ENCODE measurements at places on chromosomes 1 and 21.

DNA sequence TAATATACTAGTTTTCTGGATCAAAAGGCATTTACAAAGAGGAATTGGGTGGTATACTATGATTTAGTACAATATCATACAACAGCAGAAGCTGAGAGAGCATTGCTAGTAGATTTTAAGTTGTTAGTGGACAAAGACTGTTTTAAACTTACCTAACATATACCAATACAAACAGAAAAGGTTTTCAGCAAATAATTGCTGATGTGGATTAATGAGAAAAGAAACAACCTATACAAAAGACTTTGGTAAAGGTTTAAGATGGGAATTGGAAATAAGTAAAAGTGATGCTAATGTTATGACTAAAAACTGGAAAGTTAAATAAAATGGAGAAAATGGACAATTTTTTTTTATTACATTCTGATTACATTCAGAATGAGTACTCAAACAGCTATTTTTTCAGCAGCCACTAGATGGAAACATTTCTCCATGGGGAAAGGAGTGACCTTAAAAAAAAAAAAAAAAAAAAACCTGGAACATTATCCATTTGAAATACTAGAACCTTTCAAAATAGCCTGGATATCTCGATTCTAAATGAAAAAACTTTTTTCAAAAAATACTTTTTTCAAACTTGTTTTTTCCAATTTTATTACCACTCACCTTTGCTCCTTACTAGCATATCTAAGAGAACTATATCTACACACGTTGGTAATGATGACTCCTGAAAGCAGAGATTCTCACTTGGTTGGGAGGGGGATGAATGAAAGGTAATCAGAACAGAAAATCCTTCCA is 55.4 kb downstream of the EPRS1 start:
- peak; percentile 43 for DNase-seq

GRCh38 chr1:245807306-245807705 is 652.5 kb downstream of the KIF26B start:
- no peak for DNase-seq

DNA sequence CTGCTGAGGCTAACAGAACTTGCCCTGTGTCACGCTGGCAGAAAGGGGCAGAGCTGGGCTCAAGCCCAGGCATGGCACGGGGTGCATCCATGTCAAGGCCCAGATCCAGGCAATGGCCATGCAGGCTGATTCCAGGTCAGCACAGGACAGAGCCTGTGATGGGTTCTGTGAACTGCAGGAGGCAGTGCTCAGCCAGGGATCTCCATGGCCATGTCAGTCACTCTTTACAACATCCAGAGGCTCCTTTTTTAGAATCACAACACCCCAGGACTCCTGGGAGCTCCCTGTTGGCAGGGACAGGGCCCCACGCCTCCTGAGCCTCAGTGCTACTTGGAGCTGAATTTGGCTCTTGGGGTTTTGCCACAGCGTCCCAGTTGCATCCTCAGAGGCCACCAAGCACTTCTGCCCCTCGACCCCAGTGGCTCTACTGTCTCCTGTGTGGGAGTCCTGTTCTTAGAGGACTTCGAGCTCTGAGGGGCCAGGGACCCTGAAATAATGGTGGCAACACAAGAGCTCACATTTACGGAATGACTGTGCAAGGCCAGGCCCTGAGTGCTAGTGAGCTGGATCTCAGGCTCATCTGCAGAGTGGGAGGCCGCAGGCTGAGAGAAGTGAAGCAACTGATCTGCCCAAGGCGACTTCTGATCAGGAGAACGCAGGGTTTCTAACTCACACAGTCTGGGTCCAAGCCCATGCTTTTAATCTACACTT is 211.5 kb downstream of the TRABD2B start:
- no peak for DNase-seq

- no peak for DNase-seq
Measured at GRCh38 chr1:55578646-55579045, 363.5 kb upstream of the USP24 start.

- peak; percentile 13 for DNase-seq
Measured at GRCh38 chr1:83641206-83641658, 357.7 kb downstream of the TTLL7 start.

DNA sequence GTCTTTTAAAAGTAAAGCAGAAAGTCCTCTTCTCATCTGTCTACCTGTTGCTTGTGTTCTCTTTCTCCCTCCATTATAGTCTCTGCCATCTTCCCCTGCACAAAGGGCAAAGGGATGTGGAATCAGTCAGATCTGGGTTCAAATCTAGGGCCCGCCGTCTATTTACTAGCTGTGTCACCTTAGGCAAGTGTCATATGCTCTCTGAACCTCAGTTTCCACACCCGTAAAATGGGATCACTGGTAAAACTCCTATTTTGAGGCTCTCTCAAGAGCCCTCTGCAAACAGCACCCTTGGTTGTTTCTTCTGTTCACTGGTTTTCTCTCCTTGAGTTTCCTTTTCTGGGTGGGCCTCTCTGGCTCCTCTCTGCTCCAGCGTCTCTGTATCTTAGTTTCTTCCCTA is 2.6 kb upstream of the PTPRU start:
- no peak for DNase-seq

DNA sequence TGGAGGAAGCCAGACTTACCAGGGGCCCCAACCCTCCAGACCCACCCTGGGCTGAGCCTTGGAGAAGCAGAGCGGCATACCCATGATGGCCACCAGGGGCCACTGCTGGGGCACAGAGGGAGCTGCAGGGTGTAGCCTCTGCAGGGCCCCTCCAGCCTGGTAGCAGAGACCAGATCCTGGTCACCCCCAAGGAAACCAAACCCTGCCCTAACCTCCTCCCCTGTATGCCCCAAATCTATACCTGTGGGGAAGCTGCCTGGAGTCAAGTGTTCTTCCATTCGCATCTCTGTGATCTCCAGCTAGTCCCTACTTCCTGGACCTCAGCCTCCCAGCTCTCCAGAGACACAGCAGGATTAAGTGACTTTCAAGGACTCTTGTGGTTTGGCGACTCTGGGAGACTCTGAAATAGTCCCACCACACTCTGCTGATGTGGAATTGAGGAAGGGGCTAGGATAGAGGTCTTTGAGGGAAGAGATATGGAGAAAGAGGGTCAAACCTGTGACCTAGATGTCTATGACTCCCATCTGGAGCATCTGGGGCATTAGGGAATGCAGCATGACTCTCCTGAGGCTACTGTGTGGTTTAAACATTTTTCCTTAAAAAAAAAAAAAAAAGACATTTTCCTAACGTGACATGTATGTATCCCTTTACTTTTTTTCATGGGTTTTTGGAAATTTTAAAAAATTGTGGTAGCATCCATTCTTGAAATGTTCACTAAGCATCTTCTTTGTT is 119.2 kb upstream of the IPO9 start:
- peak; percentile 46 for DNase-seq

GRCh38 chr1:63497577-63497976 is 25.4 kb downstream of the ITGB3BP start:
- no peak for DNase-seq

DNA sequence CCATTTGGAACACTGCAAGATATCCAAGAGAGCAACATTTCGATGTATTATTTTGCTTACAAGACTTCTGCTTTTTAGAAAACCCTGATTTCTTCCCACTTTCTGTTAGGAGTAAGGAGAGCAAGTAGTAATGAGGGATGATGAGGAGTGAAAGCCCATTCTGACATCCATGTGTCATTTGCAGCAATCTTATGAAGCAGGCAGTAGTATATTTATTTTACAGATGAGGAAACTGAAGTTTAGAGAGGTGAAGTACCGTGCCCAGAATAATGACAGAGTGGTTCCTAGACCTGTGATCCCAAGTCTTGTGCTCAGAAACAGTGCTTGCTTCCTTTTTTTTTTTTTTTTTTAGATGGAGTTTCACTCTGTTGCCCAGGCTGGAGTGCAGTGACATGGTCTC is 7.1 kb upstream of the ZSCAN20 start:
- no peak for DNase-seq

GRCh38 chr1:9413877-9414213 is 121.2 kb downstream of the SPSB1 start:
- DNase-seq: no peak

DNA sequence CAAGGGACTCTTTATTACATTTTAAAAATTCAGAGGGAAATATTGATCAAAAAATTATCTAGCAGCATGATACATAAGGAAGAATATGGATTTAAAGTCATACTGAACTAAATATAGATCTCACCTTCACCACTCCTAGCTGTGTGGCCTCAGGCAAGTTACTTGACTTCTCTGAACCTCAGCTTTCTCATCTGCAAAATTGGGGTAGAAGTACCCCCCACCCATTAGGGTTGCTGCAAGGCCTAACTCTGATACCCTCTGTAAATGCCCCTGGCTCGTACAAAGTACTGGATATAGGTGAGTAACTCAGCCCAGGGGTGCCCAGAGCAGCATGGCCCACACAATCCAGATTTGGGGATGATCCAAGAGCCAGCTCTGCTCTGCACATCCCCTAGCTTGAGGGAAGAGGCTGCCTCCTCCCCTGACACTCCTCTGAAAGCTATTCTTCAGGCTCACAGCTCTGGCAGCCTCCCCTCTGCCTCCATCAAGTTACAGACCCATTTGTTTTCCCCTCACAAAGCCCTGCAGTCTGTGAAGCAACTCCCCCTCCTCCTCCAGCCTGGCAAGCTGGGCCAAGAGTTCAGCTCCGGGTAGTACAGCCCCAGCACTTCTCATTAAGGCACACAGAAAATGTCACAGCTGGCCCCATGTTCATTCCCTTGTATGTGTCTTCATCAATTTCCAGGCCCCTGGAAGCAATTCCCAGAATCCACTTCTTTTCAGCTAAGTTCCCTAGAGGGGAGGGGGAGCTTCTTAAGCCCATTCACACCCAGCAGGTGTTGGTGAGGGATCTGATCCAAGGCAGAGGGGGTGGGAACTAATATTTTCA is 143.7 kb downstream of the PLPP3 start:
- no peak for DNase-seq

- no peak for DNase-seq
Measured at GRCh38 chr1:67031859-67032247, 22.1 kb downstream of the SLC35D1 start.

DNA sequence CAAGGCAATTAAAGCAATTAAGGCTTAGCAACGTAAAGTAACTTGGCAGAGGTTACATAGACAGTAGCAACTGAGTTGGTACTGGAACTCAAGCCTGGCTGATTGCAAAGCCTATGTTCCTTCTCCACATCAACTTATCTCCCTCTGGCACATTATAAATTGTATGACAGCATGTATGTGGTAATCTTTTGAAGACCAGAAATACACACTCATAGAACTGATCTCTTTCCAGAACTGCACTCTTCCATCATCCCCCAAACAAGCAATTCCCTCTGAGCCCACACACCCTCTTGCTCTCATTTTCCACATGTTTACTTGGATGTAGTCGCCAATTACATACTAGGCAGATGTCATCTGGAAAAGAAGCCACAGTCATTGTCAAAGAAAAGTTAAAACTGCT is 502.2 kb downstream of the PLPP3 start:
- DNase-seq: no peak

DNA sequence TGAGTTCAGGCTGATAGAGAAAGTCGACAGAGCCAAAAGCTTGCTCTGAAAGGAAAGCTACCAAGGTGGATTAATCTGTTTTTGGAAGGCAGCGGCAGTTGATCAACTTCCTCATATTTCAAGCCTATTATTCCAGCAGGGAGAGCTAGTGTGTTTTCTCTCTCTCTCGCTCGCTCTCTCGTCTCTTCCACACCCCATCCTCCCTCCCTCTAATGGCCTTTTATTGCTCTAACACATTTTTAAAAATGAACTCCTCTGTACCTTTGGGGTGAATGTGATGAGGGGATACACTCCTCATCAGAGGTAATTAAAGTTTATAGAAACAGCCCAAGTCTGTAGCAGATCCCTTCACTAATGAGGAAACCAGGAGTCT is 126.4 kb downstream of the CLIC6 start:
- DNase-seq: peak; percentile 40

DNA sequence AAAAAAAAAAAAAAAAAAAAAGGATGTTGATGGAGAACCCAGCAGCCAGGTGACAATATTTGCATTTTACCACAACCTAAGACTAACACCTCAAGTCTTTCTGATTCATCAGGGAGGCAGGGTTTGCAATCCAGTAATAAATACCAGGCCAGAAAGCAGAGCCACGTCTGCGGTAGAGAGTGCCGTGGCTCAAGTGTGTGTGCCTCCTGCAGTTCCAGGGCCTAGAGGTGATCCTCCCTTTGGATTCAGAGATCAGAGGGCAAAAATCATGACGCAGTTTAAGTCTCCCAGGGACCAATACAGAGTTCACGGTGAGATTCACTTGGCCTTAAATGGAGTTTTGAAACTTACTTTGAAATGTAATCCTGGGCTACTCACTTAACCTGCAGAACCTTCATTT is 34.9 kb downstream of the TMCO4 start:
- DNase-seq: peak; percentile 61

DNA sequence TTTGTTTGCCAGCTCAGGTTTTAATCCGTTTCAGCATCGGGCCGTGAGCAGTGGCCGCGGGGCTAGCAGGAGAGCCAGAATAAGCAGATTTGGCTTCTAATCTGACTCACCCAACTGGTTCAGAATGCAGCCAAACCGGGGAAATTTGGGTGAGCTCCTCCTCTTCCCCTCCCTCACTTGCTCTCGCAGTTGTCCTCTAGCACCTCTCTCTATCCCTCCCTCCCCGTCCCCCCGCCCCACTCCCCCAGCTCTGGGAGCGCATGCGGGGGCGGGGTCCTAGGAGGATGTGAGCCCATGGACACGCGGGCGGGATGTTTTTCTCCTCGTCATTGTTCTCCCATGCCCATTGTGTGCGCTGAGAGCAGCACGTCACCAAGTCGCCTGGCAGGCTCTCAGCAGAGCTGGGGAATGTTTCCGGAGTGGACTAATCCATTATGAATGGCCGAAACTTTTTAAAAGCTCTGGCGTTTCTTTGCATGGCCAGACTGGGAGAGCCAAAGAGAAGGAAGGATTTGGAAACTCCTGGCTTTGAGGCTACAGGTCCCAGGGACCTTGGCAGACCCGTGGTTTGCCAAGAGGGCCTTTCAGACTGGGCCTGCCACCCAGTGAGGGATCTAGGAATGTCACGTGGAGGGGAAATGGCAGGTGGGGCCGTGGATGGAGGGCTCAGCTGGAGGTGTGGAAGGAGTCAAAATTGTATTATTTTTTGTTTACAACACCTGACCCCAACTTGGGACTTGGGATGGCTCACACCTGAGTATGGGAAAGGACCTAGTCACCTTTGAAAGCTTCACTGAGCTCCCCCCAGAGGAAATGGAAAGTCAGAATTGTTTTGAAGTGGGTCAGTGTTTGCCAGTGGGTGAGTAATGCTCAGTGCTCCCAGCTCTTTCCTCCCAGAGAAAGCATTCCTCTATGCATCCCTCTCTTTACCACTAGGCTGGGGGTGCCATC is 39.2 kb downstream of the CDK18 start:
- peak; percentile 87 for DNase-seq

GRCh38 chr1:17563494-17564281 is 24.2 kb downstream of the ARHGEF10L start:
- DNase-seq: no peak

Measured in bronchial epithelial cell (primary cell).